ENCODE measurements at places on chromosomes 11 and 22. TPM values are rescaled to one million over a fixed set of nuclear protein-coding genes. Genes with fewer than 3 reads are reported as not detected.

GRCh38 chr22:46078241-46079092 lies 71.9 kb upstream of the PPARA start:
- no peak for DNase-seq

- DNase-seq, result no peak
Measured at GRCh38 chr11:4886186-4886585, 4.5 kb downstream of the OR51T1 start.

TRIM51 gene
- total RNA-seq, result not detected

DNA sequence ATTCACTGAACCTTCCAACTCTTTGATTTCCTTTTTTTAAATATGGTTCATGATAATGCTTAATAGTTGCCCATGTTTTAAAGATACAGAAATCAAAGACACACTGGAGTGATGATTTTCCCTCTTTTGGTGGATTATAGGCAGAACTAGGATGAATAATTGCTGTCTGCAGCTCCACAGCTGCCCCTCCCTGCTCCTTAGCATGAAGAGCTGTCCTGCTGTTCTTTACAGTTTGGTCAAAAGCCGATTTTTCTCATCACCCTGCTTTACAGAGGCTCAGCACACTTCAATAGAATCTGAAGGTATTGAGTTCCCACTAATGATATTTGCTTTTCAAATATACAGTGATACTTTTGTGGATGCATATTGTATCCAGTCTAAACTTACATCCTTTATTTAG lies 202.6 kb downstream of the AASDHPPT start:
- no peak for DNase-seq

GRCh38 chr11:57485217-57485990 lies 25.1 kb downstream of the RTN4RL2 start:
- DNase-seq, result peak; percentile 54

KRTAP5-9 gene
- total RNA-seq, result not detected

- DNase-seq, result no peak
Measured at GRCh38 chr11:1878137-1879031, 13.3 kb downstream of the PRR33 start.

DNA sequence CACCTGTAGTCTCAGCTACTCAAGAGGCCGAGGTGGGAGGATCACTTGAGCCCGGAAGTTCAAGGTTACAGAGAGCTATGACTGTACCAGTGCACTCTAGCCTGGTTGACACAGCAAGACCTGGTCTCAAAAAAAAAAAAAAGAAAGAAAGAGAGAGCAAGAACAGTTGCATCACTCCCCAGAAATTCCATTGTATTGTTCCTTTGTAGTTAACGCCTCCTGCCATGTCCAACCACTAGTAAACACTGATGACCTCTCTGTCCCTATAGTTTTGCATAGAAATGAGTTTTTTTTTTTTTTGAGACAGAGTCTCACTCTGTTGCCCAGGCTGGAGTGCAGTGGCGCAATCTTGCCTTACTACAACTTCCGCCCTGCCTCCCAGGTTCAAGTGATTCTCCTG lies 10.8 kb downstream of the PATL1 start:
- DNase-seq, result no peak

DNA sequence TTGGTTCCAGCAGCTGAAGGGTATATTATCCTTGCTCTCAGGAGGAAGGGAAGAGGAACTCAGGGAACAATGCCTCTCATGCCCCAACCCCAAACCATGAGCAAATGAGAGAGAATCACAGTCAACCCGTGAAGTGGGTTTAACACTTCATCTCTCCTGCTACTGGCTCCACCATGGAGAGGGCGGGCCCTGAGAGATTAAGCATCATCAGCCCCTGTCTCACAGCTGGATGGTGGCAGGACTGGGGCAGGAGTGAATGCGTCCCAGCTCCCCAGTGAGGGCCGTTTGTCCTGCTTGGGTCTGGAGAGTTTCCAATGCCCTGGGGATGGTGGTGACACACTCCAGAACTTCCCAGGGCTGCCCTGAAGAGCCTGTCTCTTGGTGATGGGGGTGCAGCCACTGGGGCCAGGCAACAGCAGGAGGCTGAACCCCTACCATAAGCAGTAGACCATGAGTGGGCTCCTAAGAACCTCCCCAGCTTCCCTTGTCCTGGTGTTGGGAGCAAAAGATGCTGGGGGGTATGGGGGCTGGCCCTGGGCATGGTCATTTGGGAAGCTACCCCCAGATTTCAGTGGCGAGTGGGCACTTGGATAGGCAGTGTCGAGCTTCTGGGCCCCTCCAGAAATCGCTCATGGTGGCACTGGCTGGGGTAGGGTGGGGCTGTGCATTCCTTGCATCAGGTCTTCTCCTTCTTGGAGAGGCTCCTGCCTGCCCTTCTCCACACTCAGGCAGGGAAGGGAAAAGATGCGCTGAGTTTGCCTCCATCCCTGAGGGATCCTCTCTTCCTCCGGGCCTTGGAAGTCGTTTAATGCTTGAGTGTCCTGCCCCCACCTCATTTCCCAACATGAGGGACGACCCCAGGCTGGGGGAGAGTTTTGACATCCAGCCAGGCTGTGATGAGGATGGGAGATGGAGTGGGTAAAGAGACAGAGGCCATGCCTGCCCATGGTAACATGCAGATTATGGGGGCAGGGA lies 157.5 kb downstream of the ST3GAL4 start:
- DNase-seq, result no peak

GRCh38 chr11:16215352-16215751 lies 141.0 kb downstream of the SOX6 start:
- DNase-seq, result no peak
